Naive thymus-derived CD4-positive, alpha-beta T cell (primary cell): ENCODE measurements at places on chromosomes 7 and 10.

- DNase-seq, result no peak
Measured at GRCh38 chr7:74306004-74306729, 17.0 kb downstream of the CLIP2 start.

DNA sequence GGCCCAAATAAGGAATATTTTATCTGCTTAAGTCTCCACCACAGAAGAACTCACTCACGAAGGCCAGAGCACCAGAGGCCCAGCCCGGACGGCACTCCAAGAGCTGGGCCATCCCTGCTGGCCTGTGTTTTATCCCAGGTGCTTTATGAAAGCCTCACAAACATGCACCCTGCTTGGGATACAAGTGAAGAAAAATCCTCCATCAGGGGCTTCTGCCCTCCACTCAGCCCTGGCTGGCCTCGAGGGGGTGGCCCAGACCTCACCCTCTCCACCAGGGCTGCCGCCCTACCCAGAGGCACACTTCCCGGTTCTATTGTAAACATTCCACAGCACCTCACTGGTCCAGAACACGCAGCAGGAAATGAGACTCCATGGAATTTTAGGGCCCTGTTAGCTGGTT lies 19.8 kb upstream of the DNAAF5 start:
- DNase-seq, result no peak

DNA sequence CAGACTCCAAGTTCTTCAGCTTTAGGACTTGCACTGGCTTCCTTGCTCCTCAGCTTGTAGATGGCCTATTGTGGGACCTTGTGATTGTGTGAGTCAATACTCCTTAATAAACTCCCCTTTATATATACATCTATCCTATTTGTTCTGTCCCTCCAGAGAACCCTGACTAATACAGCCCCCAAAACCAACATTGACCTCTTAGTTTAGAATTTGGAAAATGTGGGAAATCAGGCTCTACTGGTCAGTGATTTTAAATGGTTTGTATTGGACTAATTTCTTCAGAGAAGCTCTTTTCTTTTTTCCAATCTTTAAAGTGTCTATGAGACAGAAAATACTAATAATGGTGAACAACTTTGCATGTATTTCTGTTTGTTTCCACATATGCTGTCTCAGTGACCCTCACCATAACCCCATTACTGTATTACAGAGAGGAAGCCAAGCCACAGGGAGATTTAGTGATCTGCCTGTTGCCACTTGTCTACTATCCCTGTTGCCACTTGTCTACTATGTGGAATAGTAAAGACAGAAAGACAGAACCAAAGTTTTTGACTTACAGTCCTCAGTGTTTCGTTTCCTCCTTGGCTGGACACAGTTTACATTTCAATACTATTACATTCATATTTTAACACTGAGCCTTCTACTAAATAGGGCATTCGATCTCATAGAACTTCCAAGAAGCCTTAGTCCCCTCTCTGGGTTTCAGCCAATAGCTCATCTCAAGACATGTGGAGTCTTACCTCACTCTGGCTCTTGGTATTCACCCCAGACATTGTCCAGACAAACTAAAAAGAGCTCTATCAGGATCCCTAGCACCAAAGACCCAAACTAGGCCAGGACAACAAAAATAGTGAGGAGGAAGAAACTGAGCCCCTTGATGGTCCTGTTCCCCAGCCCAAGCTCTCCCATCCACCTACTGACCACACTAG lies 121.0 kb downstream of the AKR1D1 start:
- DNase-seq, result no peak

DNA sequence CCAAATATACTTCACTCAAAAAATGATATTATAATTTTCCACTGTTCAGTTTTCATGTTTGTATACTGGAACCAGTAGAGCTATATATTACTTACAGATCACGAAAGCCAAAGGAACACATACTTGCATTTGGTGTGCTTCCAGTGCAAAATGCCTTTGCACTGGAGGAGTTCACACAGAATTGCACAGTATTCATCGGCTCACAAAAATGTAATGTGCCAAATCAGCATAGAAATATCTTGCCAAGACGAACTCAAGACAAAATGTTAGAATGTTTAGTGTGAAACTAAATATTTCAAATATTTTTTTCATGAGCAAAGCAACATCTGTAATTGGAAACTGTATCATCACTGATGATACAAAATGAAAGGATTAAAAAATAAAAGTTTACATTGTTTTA lies 646.2 kb upstream of the SEMA3D start:
- DNase-seq, result no peak

DNA sequence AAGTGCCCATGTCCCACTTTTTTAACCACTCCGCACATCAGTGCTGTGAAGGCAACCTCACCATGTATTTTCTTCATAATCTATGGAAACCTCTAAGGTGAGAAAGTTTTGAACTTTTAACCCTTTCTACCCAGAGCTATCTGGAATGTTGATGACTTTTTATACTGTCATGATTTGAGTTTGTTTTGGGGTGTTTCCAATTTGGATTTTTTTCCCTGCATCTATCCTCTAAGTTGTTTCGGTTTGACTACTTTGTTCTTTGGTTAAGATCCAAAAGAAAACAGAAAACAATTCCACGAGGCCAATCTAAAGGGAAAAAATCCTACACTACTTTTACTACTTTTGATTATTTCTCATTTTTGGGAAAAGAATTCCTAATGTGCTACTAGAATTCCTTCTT lies 279.7 kb downstream of the USP6NL start:
- no peak for DNase-seq

DNA sequence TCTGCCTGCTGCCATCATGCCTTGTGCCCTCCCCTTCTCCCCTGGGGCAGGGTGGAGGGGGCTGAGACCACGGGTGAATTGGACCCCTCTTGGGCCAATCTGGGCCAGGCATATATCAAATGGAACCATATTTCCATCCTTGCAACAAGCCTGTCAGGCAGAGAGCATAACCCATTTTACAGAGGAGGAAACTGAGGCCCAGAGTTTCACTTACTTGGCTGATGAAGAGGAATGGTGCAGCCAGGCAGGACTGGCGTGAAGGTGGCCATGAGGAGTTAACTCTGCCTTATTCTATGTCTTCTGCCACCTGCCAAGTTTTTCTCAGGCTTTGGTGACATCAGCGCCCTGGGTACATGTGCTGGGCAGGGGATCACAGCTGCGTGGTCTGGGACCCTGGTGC lies 155.5 kb upstream of the PCBD1 start:
- no peak for DNase-seq

- DNase-seq, result no peak
Measured at GRCh38 chr10:22697800-22698199, 16.6 kb downstream of the PIP4K2A start.

- no peak for DNase-seq
Measured at GRCh38 chr7:131497454-131497853, 59.0 kb downstream of the PODXL start.

DNA sequence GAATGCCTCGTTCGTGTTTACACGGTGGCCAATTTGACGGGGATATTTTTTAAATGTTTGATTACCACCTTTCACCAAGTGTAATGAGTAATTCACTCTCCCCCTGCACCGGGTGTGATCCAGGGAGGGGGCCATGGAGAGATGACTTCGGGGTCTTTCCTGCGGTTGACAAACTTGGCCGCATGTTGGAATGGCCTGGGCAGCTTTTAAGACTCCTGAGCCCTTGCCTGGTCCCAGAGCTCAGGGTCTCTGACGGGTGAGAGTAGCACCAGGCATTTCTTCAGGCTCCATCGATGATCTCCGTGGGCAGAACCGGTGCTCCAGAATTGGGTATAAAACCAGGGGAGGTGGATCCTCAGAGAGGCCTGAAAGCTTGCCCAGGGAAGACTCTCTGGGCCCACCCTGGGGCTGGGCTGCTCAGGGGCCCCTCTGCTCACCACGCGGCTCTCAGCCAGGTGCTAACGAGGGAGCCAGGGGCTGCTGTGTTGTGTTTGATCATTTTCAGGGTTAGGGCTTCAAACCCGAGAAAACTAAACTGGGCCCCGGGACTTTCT lies 882 bp downstream of the ZNF282 start:
- DNase-seq, result peak; percentile 24

GRCh38 chr7:149834601-149835000 lies 3.6 kb upstream of the ZNF862 start:
- DNase-seq, result no peak

- DNase-seq, result no peak
Measured at GRCh38 chr10:103645141-103646054, 151.9 kb downstream of the NEURL1 start.

DNA sequence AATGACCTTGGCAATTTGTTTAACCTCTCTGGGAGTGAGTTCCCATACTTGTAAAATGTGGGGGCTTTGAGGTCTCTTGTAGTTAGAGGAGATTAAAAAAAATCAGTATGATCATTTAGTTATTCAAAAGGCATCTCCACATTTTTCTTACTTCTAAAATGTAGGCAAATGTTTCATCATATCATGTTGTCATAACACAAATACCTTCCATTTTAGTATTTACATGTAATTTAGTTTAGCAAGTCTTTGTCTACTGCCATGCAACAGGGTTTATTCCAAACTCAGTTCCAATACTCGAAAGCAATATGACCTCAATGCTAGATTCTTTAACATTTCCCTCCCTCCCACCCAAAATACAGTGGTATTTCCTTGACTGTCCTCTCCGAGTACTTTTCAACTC lies 262.8 kb upstream of the IMMP2L start:
- no peak for DNase-seq

DNA sequence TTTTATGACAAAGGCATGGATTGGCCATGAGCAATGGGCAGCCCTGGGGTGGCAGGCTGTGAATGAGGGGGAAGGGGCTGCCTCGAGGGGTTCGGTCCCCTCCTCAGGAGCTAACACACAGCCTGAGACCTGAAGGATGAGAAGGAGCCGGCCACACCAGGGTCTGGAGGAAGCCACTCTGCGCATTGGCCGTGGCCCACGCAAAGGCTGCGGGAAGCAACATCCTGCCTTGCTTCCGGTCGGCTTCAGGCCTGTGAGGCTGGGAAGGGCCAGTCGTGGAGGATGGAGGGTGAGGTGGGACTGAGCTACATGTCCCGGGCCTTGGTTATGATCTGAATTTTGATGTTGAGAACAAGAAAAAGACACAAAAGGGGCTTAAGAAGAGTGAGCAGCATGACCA lies 49.4 kb downstream of the RGS10 start:
- no peak for DNase-seq

DNA sequence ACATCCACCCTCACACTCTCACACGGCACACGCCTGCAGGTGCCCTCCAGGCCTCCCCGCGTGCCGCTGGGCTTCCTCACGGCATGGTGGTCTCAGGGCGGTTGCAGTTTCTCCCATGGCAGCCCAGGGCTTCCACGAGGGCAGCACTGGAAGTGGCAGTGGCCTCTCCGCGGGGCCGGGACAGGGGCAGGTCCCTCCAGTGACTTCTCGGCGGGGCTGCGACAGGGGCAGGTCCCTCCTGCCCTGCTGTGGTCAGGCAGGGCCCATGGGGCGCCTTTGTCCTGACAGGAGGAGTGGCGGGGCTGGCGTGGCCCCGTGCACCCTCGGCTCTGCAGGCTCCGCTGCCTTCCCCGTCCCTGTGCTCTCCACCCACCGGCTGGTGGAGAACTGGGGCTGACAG lies 19.0 kb downstream of the PWWP2B start:
- no peak for DNase-seq

GRCh38 chr10:77168161-77168560 lies 469.4 kb downstream of the KCNMA1 start:
- DNase-seq, result no peak

GRCh38 chr10:124008187-124008586 lies 85.2 kb downstream of the CHST15 start:
- no peak for DNase-seq

DNA sequence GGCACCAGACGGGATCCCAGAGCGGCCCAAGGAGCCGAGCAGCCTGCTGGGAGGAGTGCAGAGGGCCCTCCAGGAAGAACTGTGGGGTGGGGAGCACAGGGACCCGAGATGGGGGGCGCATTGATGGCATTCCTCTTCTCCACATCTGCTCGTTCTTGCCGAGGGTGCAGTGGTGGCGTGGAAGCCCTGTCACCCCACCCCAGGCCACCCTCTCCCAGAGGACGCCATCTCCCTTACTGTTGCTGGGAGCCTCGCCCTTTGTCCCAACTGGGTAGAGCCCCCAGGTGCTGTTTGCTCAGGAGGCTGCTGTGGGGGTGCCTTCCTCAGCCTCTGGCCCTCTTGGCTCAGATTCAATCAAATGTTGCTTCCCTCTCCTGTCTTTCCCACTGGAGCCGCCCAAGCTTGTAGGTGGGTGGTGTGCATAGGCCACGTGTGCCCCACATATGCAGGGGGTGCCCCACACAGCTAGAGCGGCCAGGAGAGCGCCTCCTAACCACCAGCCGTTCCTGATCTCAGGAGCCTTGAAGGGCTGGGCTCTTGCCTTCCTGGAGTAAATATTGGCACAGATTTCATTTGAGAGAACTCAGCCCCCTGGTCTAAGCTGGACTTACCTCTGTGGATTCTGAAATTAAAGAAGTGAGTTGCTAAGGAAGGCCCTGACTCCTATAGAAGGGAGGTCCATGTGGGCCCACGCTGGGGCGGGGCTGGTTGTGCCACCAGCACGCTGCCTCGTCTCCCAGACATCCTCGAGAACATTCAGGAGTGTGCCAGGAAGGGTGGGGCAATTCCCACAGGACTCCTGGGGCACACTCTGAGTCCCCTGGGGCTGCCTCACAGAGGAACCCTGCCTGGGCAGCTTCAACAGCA lies 39.2 kb downstream of the ZNF467 start:
- DNase-seq, result no peak

DNA sequence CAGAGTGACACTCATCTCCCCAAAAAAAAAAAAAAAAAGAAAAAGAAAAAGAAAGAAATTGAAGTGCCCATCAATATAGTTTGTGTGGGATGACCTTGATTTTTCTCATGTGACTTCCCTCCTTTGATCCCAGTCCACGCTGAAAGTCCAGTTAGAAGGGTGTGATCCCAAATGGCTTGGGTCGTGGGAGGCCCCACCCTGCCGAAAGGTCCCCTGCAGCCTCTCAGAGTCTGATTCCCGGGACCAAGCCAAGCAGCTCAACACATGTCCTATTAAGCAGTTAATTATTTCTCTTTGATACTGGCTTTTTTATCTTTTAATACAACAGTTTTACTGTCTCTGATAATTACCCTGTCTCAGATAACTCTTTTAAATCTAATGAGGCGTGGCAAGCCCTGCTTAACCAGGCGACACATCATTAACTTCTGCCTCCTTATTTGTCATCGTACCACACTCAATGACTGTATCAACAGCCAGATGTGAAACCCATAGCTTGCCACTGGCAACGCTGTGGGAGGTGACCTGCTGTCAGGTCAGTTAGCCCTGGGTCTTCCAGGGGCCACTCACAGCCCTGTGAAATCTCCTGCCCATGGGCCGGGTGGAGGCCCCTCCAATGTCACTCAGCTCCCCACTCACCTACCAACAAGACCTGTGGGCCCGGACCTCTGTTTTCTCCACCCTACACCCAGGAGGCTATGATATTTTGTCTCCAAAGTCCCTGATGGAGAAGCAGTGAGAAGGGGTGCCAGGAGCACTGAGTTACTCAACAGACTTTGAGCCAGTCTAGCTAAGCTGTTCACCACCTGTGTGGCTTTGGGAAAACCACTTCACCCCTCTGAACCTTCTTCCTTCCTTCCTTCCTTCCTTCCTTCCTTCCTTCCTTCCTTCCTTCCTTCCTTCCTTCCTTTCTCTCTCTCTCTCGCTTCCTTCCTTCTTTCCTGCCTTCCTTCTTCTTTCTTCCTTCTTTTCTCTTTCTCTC lies 110.0 kb upstream of the SFMBT2 start:
- no peak for DNase-seq

- DNase-seq, result no peak
Measured at GRCh38 chr10:1472178-1472958, 265.0 kb downstream of the ADARB2 start.

GRCh38 chr10:129055986-129056385 lies 411.1 kb upstream of the MGMT start:
- no peak for DNase-seq

GRCh38 chr7:71488308-71488707 lies 356.4 kb downstream of the GALNT17 start:
- DNase-seq, result no peak

GRCh38 chr7:74343281-74344131 lies 54.3 kb downstream of the CLIP2 start:
- no peak for DNase-seq
